ENCODE measurements at places on chromosomes 4 and X.

DNA sequence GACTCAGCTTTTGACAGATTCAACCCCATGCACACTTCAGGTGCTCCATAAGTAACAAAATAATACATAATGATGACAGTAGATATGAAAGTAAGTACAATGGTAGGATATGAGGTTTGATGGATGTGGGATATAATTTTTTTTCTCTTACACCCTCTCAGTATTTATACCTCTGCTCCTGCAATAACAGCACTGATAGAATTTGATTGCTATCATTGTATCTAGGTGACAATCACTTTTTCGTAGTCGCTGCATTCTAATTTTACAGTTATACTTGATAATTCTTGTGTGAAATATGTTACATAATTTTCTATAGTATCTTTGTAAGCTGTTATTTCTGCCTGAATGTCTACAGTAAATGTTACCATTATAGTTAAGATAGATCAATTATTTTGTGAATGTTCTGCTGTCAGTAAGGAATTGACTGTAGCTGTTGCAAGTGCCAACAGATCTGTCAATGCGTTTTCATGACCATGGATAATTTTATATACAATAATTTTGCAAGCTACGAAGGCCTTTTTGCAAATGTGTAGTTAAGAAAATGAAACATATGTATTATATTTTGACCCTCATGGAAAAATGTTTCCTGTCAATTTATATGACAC is 128.9 kb downstream of the BANK1 start:
- no peak for DNase-seq

DNA sequence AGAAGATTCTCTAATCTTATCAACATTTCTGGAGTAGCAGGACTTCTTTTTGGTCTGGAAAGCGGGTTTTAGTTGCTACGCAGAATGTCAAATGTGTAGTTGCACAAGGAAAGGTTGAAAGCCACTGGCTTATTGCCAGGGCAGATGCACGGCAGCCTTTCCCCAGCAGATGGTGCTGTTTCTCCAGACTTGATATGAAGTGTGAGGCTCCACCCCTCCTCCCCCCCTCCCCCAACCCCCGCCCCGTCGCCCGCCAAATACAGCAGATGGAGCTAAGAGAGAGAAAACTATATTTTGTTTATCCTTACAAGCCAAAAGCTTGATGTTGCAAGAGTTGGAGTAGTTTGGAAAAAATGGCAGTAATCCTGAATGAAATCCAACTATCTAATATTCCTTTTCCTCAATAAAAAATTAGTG is 32.0 kb downstream of the ENOPH1 start:
- DNase-seq, result peak; percentile 57

GRCh38 chr4:18518098-18518497 is 496.5 kb upstream of the LCORL start:
- DNase-seq, result no peak

DNA sequence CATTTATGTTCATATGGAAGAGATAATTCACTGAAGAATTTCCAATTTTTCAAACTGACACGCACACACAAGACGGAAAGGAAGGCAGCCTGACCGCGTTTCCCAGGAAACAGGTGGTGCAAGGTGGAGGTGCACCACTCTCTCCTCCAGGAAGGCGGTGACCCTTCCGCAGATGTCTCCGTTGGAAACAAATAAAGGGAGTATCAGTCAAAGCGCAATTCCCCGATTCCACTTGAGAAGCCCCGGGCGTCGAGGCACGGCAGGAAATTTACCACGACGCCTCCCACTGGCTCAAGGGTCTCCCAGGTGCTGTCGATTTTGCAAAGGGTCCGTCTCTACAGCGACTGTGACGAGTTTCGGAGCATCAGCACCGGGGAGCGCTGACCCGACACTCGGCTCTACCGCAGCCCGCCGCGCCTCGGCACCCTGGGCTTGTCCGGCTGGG is 770 bp upstream of the TIGD2 start:
- no peak for DNase-seq

DNA sequence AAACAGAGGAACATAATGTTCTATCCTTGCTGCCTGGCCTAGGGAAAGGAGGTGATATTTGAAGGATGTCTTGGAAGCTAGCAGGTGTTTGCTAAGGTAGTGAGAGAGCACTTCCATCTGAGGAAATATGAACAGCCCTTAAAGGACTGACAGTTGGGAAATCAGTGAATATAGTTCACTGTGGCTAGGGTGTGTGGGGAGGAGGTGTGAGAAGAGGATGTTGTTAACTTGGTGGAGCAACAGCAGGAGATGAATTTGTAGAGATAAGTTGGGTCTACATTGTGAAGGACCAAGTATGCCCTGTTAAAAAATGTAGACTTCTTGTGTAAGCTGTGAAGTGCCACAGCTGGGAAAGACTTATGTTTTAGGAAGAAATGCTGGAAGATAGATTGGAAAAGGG is 25.5 kb downstream of the TBC1D19 start:
- no peak for DNase-seq

DNA sequence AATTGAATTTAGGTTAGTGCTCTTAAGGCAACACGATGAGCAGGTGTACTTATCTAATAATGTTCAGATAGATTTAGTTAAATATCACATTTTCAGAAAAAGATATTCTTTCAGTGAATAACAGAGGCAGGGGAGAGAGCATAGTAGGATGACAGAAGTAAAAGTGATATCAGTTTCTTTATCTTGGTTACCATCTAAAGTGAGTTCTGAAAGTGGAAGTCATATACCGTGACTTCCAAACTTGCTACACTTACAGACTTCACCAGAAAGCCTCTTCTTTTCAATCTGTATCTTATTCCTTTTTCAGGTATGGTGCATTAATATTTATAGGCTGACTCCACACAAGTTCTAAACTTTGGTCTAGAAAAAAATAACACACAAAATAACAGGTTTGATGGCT is 124.9 kb downstream of the POU4F2 start:
- DNase-seq, result no peak

DNA sequence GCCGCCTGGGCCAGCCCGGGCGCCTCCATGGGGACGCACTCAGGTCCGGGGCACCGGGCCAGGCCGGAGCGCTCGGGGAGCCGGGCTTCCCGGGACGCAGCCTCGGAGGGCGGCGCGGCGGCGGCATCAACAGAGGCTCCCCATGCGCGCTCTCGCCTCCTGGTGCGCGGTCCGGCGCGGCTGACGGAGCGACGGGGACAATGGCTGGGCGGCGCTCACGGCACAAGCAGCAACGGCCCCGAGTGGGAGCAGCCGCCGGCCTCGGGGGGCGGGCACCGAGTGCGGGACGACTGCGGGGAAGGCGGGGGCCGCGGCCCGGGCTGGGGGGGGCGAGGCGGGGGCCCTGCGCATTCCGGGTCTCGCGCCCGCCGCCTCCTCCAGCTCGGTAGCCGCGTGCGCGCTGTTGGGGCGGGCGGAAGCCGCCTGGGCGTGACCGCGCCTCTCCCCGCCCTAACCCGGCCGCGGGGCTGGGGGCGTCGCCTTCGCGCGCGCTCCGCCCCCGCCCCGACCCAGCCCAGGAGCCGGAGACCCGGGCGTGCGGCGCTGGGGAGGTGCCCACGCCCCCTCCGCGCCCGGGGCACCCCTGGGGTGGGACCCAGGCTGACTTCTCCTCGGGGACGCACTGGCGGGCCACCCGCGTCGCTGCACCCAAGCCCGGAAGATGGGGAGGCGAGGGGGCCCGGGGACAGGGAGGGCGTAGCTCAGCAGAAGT is at the start of gene PRKX:
PRKX (minus strand) TSS at position 425 of the 712 bp plus-strand sequence; CDS start at position 29, 396 bp downstream.
- peak; percentile 72 for DNase-seq

GRCh38 chr4:14783011-14783877 is 219.0 kb upstream of the CPEB2 start:
- no peak for DNase-seq

GRCh38 chr4:95183656-95184408 is 364.9 kb downstream of the UNC5C start:
- DNase-seq, result no peak

DNA sequence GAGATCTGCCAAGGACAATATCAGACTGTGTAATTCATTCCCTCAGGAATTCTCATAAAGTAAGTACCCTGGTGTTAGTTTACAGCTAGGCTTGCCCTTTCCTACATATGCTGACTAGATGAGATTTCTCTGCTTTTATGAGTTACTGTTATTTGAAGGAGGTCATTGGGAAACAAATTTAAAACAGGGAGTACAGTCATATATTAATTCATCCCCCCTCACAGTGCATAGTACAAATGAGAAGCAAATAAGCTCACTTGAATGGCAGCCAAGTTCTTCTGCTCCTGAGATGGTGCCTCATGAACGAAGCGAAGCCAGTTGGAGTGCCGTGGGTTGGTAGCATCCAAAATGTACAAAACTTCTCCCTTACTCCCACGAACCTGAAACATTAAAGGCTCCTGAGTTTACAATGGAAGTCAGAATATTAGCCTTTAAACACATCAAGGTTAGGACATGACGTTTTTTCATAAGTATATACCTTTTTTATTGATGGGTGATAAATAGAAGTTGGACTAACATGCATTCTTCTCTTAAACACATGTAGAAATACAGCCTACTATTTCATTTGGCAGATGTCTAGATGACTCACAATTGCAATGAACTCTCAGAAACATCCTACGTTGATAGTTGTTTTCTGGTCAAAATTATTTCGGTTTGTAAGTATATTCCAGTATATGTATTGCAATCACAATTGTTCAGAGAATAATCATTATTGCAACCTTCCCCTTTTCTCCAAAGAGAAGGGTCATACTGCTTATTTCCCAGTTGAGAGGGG is 69.2 kb downstream of the PRDM5 start:
- DNase-seq, result no peak

DNA sequence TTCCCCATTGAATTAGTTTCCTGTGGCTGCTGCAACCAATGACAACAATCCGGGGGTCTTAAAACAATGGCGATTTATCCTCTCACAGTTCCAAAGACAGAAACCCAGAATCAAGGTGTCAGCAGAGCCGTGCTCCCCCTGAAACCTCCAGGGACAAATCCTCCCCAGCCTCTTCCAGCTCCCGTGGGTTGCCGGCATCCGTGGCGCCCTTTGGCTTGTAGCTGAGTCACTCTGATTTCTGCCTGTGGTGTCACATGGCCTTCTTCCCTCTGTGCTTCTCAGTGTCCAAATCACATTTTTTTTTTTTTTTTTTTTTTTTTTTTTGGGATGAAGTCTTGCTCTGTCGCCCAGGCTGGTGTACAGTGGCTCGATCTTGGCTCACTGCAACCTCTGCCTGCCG is 64.5 kb upstream of the STX18 start:
- no peak for DNase-seq

GRCh38 chr4:37665333-37666320 is 20.5 kb downstream of the RELL1 start:
- DNase-seq, result no peak

GRCh38 chr4:144340931-144341330 is 200.4 kb upstream of the GYPA start:
- DNase-seq, result no peak
